IPS DF 6.9 (cell line): ENCODE measurements at places on chromosomes 12 and 14.
A peak's percentile ranks its signal among the peaks of the same experiment; 100 is the strongest.

GRCh38 chr14:100422556-100423316 is 99.6 kb downstream of the SLC25A47 start:
- no peak for DNase-seq

DNA sequence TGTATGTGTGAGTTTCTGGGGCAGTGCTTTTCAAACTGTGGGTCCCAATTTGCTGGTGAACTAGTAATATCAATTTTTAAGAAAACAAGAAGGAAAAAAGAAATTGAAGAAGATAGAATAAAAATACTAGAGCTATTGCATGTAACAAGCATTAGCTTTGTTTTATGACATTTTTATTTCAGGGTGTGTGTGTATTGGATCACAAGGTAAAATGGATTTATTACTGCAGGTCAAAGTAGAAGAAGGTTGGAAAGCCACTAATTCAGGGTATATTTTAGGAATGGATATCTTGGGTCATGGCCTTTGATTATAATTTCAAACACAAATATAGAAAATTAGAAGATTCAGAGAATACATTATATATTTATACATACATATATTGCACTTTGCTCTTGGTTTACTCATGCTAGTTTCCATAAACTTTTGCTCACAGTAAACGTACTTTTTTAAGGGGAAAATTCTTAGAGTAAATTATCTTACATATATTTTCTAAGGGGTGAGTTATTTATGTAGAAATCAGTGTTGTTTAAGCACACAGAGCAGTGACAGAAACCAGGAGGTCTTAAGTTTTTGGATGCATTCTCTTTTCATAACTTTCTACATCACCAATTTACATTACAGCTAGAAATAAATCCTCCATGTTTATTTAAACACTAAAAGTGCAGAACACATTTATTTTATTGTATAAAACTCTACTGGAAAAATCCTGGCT is 34.5 kb upstream of the PPM1A start:
- no peak for DNase-seq

DNA sequence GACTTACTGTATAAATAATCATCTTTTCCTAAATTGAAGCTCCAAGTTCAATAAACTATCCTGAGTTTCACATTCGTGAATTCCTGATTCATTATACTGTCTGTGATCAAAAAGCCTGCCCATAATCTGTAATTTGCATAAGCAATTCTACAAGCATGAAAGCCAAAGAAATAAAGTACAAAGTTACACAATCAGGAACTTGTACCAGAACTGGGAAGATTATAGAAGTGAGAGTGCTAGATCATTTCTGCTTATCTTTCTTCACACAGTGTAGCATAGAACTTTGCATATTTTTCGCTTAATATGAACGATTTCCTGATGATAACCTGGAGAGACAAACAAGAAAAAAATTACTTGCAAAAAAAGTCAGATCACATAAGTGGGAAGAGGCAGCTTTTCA is 308.2 kb downstream of the C12orf50 start:
- no peak for DNase-seq

DNA sequence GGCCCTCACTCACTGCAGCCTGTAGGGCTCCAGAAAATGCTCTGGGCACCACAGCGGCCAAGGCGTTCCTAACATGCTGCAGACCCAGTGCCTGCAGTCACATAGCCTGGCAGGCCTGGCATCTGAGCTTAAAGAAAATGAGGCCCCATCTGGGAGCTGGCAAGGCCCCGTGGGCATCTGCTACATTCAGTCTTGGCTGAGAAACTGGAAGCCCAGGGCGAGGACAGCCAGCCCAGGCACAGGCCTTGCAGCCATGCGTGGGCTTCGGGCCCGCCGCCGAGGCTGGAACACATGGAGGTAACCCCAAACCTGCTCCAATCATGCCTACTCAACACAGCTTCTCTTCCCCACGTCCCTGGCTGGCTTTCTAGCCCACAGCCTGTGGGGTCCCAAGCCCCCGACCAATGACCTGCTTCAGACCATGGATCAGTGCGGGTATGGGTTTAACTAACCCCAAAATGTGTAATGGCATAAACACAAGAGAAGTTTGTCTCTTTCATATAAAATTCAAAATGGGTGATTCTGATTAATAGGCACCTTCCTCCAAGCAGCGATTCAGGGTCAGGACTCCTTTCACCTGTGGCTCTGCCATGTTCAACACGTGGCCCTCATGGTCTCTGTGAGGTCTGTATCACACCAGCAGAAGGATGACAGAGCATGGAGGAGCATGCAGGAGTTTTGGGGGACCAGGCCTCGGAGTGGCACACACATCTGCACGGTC is 6.4 kb downstream of the NGB start:
- no peak for DNase-seq

DNA sequence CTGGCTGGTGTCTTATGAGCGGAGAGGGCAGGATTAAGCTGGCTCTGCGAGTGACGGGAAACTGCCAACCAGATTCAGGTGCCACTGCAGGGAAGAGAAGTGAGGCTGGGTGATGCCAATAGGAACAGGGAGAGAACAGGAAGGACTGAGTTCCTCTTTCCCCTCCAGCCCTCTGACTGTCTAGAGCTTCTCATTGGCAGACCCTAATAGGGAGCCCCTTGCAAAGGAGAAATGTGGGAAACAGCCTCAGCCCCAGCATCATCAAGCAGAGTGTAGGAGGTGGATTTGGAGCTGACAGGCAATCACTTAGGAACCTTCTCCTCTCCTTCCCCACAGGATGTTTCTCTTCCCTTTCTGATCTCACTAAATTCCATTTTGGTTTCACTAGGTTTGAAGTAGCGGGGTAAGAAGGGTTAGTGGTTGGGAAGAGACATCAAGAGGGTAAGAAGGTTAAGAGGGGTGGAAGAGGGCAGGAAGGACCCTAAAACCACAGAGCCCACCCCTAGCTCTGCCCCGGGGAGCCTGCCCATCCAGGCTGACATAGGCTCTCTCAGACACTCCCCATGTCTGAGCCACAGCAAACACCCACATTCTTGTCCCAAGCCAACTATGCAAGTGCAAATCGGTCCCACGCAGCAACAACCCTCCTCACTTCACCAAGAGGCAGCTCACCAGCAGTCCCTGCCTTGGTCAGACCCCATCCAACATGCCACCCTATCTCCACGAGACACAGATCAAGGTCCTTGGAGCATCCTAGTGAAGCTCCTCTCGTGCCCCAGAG is 111.1 kb downstream of the STAB2 start:
- DNase-seq, result no peak

DNA sequence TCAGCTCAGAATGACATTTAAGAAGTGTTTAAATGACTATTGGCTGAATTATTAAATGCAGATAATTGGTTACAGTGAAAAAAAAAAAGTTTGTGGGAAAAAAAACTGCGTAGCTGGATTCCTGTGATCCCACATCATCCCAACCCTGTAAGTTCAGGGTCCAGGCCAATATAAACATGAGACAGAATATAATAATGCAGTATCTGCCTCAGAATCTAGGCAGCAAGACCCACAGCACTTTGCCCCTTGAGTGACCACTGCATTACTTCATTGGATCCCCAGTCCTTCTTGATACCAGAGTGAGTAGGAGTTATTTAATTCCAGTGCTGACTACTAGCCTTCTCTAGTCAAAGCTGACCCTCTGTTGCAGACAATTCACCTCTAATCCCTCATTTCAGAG is 272.6 kb downstream of the CCER1 start:
- no peak for DNase-seq

- no peak for DNase-seq
Measured at GRCh38 chr14:105918496-105919262, 392.3 kb downstream of the TMEM121 start.

DNA sequence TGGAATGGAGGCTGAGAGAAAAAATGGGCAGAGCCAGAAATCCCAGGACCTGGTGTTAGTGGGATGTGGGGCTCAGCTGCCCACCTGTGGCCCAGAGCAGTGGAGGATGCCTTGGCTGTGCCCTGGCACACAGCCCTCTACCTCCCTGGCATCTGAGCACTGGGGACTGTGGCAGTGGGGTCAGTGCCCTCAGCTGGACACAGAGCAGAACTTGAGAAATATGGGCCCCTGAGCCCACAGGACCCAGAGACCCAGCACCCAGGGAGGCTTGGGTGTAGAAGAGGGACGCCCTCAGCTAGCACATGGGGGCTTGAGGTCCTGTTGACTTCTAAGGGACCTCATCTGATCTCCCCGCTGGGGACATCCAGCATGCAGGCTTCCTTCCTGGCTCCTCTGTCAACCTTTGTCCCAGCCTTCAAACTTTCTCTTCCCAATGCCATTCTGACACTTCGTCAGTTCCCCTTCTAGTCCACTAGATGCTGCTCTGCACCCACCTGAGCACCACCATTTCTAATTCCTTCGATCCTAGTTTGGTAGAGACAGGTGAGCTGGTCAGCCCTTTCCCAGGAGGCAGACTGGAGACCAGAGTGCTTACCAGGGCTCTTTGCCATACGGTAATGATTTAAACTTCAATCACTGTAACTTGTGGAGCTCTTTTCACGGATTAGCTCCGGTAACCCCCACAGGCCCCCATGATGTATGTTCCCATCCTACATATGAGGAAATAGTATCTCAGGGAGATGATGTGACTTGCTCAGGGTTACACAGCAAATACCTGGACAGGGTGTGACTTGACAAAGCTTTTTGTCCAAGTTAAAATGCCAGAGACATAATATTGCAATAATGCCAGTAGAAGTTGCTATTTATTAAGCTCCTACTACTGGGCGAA is 143.7 kb downstream of the ASCL4 start:
- DNase-seq, result peak; percentile 48

GRCh38 chr12:12616512-12617310 is 5.0 kb downstream of the CREBL2 start:
- DNase-seq, result no peak

DNA sequence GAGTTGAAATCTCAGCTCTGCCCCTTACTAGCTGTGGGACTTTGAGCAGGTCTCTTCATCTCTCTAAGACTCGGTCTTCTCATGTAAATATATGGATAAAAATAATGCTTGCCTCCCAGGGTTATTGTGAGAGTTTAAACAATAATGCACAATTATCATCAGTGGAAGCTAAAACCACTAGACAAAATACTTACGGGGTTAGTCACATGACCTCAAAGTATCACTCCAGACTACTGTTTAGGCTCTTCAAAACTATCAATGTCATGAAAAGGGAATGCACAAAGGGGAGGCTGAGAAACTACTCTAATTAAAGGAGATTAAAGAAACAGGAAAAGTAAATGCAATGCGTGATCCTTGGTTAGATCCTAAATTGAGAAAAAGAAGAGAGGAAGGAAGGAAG is 24.5 kb upstream of the TSPAN11 start:
- DNase-seq, result no peak

GRCh38 chr14:77436042-77436441 is 12.7 kb upstream of the NOXRED1 start:
- no peak for DNase-seq

DNA sequence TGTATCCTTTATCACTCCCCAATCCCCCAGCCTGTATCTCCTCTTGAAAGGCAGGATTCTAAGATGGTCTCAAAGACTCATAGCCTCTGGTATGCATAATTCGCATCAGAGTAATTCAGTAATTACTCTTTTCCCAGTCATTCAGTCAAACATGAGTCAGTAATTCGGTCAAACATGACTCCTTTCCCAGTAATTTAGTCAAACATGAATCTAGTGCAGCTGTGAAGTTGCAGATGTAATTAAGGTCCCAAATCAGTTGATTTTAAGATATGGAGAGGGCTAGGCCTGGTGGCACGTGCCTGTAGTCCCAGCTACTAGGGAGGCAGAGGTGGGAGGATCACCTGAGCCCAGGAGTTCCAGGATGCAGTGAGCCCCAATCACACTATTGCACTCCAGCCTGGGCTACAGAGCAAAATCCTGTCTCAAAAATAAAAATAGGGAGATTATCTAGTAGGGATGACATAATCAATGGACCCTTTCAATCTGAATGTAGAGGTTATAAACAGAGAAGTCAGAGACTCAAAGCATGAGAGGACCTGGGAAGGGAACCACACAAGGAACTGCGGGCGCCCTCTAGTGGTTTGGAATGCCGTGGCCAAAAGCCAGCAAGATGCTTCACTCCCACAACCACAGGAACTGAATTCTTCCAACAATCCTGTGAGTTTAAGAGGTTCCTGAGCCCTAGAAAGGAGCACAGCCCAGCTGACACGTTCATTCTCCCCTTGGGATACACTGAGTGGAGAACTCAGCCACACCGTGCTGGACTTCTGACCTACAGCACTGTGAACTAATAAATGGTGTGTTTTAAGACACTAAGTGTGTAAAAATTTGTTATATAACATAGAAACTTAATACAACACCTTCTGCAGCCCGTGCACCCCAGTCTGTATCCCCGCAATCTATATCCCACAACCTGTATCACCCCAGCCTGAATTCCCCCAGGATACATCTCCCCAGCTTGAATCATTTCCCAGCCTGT is 14.3 kb upstream of the ARMH4 start:
- DNase-seq, result no peak

GRCh38 chr14:79421811-79422210 is 789.5 kb downstream of the DIO2 start:
- DNase-seq, result no peak

DNA sequence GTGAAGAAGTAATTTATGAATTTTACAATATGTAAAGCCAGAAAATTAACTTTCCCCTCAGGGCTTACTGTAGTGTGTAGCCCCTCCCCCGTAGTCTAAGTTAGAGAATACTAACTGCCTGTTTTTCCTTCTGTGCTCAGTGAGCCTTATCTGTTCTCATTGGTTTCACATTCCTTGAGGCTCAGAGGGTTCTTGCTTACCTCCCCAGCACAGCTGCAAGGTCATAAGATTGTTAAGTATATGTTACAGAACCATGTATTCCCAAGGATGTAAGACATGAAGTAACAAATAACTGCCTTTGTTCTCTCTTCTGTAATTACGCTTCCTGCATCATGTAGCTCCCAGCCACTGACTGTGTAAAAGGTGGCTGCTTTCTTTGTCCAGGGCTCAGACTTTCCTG is 1351.1 kb downstream of the TMEM121 start:
- DNase-seq, result no peak

- DNase-seq, result no peak
Measured at GRCh38 chr12:77847060-77847541, 16.4 kb downstream of the NAV3 start.

- DNase-seq, result no peak
Measured at GRCh38 chr12:106000382-106001104, 138.2 kb downstream of the NUAK1 start.
